Panc1 (cell line): ENCODE measurements at places on chromosomes 5 and 9.

GRCh38 chr5:90871391-90871991, 312.9 kb downstream of the ADGRV1 start:
- no peak for DNase-seq

DNA sequence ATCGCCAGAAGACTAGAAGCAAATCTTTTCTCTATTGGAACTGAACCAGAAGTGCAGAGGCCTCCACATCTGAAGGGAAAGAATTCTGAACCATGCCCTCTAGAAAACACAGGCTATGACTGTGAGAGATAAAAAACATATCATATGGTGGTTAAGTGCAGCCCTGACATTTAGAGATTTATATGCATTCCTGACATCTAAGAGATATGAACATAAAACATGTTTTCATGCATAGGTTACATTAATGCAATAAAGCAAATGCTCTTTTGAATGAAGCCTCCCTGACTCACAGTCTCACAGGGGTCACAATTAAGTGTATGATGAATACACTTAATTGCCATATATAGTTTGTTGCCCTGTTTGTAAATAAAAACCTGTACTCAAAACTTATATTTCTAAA, 28.9 kb upstream of the CKMT2 start:
- no peak for DNase-seq

DNA sequence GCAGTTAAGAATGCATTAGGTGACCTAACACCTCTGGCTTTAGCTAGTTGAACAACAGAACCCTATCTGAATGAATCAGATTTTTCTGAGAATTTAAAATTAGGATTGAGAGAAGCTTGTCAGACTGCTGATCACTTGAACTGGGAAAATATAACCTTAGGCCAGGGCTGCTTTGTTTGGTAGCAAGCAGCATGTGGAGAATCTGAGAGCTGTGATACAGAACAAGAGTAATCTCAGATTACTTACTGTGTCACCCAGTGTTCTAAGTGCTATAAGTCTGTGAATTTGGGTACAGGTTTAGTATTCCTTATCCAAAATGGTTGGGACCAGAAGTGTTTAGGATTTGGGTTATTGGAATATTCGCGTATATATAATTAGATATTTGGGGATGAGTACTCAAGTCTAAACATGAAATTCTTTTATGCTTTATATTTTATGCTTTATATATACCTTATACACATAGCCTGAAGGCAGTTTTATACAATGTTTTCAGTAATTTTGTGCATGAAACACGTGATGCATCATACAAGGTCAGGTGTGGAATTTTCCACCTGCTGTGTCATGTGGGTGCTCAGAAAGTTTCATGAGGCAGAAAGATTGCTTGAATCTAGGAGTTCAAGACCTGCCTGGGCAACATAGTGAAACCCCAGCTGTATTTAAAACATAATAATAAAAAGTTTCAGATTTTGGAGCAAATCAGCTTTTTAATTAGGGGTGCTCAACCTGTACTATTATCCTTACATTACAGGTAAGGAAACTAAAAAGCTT, 8.3 kb upstream of the CHD1 start:
- no peak for DNase-seq

- no peak for DNase-seq
Measured at GRCh38 chr5:3340471-3340870, 255.2 kb upstream of the IRX1 start.

- no peak for DNase-seq
Measured at GRCh38 chr5:55497712-55498111, 37.1 kb downstream of the PLPP1 start.

GRCh38 chr5:131899686-131900085, 45.8 kb downstream of the MEIKIN start:
- no peak for DNase-seq
